ENCODE measurements at places on chromosomes 4 and X.

- DNase-seq = no peak
Measured at GRCh38 chr4:187714957-187715356, 280.6 kb upstream of the ZFP42 start.

DNA sequence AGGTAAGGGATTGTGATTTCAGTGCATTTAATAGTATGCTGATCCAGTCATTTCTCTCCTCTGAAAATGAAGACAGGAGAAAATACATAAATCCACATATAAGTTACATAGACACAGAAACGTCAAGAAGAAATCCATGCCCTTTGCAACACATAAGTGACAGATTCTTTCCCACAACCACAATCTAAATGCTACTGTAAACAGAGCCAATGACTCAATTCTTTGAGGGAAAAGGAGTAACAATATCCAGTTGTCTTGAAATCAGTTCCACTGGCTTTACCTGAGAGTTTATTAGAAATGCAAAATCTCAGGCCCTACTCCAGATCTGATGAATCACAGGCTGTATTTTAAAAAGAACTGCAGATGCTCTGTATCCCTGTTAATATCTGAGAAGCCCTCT lies 66.4 kb downstream of the ARAP2 start:
- no peak for DNase-seq

GRCh38 chrX:84182516-84182915 lies 5.5 kb downstream of the RPS6KA6 start:
- DNase-seq = no peak

- no peak for DNase-seq
Measured at GRCh38 chrX:154093965-154094364, 3.6 kb downstream of the MECP2 start.

DNA sequence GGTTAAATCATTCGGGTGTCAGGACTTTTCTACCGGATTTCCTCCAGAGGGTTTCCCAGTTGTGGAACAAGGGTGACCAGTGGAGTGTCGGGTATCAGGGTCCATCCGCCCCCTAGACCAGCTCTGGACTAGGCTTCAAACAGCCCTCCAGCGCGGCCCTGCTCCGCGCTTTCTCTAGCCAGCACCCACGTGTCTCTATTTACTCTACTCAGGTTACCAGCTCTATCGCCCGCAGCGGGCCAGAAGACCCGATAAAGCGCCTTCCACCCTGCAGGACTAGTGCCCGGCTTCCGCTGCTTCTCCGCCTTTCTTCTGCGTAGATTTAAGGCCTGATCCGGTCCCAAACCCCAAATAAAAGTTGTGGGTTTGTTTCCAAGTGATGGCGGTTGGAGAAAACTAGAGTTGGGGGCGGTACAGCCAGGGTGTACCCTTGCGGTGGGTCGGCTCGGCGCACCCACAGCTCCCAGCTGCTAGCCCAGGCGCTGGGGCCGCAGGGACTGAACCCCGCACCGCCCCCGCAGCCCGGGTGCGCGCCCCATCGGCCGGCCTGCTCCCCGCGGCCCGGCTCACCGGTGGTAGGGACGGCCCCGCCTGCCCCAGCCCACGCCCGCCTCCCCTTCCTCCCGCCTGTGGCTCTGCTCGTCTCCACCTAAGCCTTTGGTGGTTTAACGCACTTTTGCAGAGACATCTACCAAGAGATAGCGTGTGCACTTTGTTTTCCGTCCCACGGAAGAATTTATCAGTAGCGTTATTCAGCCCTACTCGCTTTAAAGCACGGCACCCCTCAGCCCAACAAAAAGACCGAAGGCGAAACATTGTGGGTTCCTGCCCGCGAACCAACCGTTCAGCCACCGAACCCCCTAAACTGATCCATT lies 2.1 kb downstream of the LEF1 start:
- DNase-seq = no peak

- no peak for DNase-seq
Measured at GRCh38 chrX:13894888-13895565, 78.1 kb upstream of the GPM6B start.

GRCh38 chr4:95027905-95028618 lies 270.3 kb downstream of the BMPR1B start:
- DNase-seq = no peak

DNA sequence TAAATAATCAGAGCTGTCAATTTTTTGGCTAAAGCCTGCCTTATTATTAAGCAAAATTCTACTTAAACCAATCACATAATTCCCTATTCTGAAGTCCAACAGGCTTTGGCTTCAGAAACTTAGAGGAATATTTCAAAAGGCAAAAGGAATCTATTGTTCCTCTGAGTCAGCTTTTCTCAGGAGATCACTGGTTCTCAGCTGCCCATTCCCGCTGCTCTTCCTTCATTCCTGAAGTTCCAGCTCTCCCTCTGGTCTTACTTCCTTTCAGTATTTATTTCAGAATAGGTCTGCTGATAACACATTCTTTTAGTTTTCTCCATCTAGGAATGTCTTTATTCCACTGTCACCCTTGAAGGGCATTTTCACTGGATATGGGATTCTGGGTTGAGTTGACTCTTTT lies 133.7 kb downstream of the SOWAHB start:
- DNase-seq = no peak

DNA sequence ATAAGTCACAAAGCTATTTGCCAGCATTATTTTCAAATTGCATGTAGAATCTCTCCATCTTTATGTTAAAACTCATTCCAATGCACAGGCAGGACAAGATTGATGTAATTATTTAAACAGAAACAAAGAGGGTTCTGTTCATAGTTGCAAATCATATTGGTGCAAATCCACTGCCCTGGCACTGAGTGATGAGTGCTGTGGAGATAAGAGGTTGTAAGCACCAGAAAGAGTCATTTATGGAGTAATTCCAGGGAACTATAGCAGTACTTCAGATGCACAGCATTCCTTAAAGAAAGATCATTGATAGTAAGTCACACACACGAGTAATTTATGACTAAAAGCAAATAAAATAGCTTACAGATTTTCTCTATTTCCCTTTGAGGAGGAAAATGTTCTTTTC lies 337.7 kb upstream of the CTSO start:
- no peak for DNase-seq

DNA sequence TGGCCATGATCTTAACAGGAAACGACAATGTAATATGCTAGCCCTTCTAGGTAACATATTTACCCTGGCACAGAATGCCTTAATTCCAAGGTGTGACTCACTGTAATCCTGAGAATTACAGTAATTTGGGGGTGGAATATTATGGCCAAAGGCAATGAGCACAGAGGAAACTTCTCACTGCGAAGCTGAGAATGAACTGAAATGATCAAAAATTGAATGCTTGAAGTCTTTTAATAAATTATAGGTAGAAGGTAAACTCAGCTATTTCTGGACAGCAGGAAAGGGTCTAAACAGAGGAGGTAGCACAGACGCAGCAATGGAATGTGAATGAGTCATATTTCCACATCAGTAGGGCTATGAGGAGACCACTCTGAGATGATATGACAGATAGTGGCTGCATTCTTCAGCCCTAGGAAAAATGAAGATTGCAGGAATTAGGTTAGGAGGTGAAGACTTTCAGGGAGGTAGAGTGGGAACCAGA lies 312.6 kb downstream of the PACRGL start:
- DNase-seq = no peak

- no peak for DNase-seq
Measured at GRCh38 chr4:31104043-31104442, 383.9 kb downstream of the PCDH7 start.

- no peak for DNase-seq
Measured at GRCh38 chr4:2939383-2940243, 23.6 kb downstream of the NOP14 start.

GRCh38 chr4:7395645-7396044 lies 39.1 kb downstream of the PSAPL1 start:
- no peak for DNase-seq

GRCh38 chr4:105399532-105400161 lies 74.2 kb downstream of the PPA2 start:
- DNase-seq = no peak

DNA sequence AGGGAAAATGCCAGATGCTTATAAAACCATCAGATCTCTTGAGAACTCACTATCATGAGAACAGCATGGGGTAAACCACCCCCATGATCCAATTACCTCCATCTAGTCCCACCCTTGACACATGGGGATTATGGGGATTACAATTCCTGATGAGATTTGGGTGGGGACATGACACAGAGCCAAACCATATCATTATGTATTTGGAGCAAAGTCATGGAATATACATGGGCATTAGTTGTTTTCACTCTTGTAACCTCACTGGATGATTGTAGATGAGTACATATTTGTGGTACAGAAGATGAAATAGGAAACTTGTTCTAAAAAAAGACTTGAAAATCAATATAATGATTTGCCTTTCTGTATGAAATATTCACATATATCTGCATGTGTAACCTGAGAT lies 674.5 kb upstream of the BOD1L1 start:
- DNase-seq = no peak

GRCh38 chr4:137125011-137125410 lies 407.3 kb downstream of the PCDH18 start:
- DNase-seq = no peak

GRCh38 chr4:52248820-52249219 lies 197.7 kb downstream of the SPATA18 start:
- DNase-seq = no peak

- no peak for DNase-seq
Measured at GRCh38 chrX:150365051-150365989, 2.2 kb downstream of the MAMLD1 start.

DNA sequence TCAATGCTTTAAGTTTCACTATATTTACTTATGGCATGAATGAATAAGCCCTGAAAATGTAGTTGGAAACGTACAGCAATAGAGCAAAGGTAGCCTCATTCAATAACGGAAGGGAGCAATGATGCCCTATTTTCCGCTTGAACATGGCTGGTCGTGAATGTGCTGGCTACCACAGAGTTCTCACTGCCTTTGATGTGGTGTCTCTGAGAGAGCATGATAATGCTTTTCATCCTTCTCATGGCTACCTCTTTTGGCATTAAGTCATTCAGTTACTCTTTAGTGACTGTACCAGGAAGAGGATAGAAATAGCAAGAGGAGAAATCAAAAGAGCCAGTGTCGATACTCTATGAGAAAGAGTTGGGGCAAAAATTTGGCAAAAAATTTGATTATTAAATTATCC lies 308.0 kb downstream of the PPP3CA start:
- no peak for DNase-seq

- DNase-seq = no peak
Measured at GRCh38 chr4:1285151-1285789, 4.4 kb upstream of the MAEA start.

GRCh38 chrX:19799319-19800182 lies 87.8 kb downstream of the SH3KBP1 start:
- DNase-seq = no peak

- no peak for DNase-seq
Measured at GRCh38 chr4:138507522-138507921, 265.4 kb upstream of the SLC7A11 start.

DNA sequence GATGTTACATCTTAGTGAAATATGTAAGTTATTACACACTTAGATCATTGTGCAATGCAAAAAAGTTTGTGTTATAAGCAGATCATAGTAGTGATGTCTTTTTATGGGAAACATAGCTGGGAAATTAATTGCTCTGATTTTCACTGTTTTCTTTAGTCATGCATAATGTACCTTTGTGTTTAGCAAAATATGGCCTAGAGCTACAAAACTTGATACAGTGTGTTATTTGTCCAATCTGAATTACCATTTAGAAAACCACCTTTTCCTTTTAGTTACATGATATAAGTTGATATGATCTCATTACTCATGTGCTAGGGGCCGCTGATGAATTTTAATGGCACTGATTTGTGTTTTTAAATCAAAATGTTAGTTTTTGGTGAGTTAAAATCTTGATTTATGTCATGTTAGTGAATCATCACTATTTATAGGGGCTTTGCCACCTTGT lies 2.0 kb downstream of the BMPR1B start:
- no peak for DNase-seq

- no peak for DNase-seq
Measured at GRCh38 chr4:56217343-56217890, 169.9 kb downstream of the AASDH start.

- no peak for DNase-seq
Measured at GRCh38 chrX:120668357-120668756, 38.5 kb upstream of the C1GALT1C1 start.

- no peak for DNase-seq
Measured at GRCh38 chr4:105956569-105956968, 61.3 kb downstream of the NPNT start.

- no peak for DNase-seq
Measured at GRCh38 chr4:80073473-80074008, 512 bp upstream of the ANTXR2 start.

DNA sequence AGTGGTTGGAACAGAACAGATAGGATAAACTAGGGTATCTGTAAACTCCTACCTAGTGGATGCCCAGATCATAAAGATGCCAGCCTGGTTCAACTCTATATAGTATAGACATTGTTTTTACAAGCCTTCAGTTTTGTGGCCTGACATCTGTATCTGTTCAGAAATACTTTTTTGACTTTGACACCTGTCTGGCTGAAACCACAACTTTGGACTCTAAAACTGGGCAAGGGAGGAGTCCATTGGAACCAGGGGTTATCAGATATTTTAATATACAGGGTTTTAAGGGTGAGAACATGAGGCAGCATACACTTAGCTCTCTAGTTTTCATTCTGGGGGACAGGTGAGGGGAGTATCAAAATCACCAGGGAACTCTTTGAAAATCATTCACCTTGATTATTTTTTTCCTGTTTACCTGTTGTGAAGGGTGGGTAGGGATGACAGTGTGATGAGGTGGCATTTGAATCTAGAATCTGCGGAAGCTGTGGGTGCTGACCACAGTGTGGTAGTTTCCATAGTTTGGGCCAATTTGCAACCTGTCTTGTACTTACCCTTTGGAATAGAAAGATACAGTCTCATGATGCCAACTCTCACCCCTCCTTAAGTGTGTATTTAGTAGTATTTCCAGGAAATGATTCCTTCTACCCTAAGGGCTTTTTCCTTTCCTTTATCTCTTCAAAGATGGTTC lies 20.6 kb downstream of the GAB1 start:
- DNase-seq = no peak

DNA sequence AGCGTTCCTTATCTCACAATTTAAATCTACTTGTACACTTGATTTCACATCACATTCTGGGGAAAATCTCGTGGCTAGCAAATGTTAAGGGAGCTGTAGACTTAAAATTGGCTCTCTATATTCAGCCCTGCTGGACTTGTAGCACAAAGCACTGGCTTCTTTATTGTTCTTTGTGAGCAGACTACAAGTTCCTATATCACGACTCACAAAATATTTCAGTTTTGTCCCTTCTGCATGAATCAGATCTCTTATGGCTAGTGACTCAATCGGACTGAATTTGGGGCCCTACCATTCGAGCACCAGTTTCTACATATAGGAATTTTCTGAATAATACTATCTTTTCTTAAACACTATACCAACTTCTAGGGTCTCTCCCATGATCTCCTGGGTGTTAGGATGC lies 390.1 kb downstream of the ADAM29 start:
- DNase-seq = no peak

DNA sequence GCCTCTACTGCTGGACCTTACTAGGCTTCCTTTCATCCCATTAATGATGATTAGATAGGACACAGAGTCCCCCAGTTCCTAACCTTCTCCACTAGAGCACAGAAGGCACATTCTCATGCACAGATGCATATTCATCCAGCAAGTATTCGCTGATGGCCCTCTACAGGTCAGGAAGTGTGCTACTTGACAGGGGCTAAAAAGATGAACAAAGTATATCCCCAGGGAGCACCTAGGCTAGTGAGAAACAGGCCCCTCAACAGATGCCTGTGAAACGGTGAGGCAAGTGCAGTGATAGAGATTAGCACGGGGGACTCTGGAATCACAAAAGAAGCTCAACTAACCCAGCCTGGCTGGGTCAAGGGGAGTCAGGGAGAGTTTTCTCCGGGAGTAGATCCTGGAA lies 95.8 kb downstream of the MGST2 start:
- DNase-seq = no peak

- DNase-seq = no peak
Measured at GRCh38 chrX:38935561-38935960, 134.3 kb downstream of the MID1IP1 start.

GRCh38 chrX:105463473-105463872 lies 243.0 kb upstream of the TEX13A start:
- DNase-seq = no peak
